Daoy (cell line): ENCODE measurements at places on chromosomes 4 and X.

- no peak for DNase-seq
Observed at GRCh38 chr4:15902746-15903145, 35.8 kb downstream of the FGFBP1 start.

DNA sequence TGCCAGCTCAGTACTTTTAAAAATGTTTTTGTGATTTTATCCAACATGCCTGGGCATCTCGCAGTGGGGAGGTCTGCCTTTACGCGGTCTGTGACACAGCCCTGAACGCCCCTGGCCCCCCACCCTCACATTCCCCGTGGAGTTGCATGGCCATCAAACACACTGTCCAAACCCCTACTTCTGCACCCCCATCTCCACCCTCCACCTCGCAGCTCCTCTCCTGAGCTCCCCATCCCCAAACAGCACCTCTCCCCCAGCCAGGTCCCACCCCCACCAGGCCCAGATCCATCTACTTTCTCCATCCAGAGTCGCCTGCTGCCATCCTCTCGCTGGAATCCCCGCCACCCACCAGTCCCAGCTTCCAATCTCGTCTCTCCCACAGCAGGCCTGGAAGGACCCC lies 9.5 kb downstream of the ZFYVE28 start:
- no peak for DNase-seq

DNA sequence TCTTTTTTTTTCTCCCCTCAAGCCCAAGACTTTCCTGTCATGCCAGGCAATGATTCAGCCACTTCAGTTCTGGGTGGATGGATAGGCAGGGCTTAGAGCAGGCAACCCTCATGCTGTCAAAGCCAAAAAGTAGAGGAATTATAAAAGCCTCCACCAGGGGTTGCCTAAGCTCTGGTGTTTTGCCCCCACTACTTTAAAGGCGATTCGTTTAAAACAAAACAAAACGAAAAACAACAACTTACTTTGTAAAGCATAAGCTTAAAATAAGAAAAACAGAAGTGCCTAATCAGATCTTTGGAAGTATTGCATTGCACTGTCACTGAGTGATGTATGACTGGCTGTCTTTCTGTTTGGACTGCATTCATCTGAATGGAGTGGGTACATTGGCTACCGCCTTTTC lies 5.3 kb upstream of the IDS start:
- peak; percentile 45 for DNase-seq

DNA sequence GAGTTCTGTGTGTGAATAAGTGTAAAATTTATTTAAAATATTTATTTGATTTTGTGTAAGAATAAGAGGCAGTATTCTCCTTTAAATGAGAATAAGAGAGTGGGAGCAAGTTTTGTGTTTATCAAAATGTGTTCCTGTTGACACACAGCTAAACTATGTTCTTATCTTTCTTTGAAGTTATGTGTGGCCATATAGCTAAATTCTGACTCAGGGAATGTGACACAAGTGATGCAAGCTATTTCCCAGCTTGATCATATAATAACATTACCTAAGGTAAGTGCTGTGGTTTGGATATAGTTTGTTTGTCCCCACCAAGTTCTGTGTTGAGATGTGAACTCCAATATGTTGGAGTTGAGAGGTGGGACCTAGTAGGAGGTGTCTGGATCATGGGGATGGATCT lies 740.0 kb upstream of the IGFBP7 start:
- DNase-seq: no peak

DNA sequence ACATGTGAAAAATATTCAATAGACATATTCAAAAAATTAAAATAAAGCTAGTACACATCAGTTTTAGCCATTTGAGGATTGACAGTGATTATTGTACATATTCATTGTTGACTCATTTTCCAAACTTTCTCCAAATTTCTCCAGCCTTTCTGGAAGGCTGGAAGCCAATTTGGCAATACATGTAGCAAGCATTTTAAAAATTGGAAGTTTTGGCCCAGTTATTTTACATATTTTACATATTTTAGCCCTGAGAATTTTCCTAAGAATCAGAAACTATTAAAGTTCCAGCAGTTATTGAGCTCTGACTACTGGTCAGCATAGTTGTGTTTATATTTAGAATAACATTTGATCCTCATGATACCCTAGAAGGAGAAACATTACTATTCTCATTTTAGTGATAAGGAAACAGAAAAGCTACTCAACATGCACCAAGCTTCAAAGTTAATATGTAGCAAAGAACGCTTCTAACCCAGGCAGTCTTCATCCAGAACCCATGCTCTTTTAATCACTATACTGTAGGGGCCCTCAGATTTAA lies 3.2 kb downstream of the CABS1 start:
- DNase-seq: no peak

DNA sequence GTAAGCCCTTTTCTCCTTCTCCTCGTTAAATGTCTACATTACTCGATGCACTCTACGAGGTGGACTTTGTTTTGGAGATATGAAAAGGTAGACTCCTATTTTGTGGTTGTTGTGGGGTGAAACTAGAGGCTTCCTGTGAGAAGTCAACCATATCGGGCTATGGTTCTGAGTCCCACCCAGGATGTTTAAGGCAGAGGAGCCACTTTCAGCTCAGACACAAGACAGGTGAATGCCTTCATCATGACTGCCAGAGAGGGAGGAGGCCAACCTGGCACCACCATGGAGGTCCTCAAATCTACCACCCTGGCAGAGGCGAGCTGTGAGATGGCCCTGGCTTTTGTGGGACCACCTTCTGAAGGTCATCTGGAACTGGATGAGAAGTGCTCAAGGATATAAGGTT lies 154.4 kb upstream of the KLF3 start:
- no peak for DNase-seq
